ENCODE measurements at places on chromosomes 7 and 10.

GRCh38 chr7:82629583-82629982 is 186.0 kb upstream of the CACNA2D1 start:
- DNase-seq: no peak

GRCh38 chr10:44627591-44628354 is 242.9 kb upstream of the CXCL12 start:
- no peak for DNase-seq

GRCh38 chr10:49324711-49325110 is 25.7 kb downstream of the C10orf71 start:
- DNase-seq: no peak

DNA sequence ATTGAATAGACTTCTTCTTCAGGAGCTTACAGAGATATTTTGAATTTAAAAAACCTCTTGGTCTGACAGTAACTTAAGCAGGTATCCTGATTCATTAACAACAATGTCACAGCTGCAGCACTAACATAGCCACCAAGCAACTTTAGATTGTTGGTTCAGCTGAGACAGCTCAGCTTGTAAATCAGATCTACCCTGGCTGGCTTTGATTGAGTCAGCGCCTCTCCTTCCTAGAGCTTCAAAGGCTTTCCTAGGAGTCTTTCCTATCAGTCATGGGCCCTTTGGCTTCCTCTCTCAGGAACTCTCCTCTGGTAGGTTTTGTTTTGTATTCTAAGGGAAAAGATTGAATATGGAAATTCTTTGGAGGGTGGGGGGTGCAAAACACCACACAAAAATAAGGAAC is 70.7 kb upstream of the STEAP4 start:
- no peak for DNase-seq

DNA sequence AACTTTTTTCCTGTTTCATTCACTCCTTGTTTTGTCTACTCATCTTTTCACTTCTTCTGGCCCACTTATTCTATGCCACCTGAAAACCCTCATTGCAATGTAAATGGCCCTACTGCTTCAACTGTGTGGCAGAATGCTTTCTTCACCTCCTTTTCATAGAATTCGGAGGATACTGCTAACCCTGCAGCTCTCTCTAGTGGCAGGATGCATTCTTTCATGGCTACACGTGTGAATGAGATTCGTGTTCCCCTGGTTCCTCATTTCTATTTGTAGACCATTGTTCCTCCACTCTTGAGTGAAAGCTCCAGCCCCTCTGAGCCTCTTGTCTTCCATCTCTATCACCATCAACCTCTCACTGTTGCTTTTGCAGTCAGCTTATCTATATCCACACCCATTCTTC is 20.9 kb upstream of the CYP26C1 start:
- no peak for DNase-seq

Data from GM18507 (cell line).